ENCODE measurements at places on chromosomes 3 and 15.

GRCh38 chr3:194687638-194688199 is 2.0 kb downstream of the FAM43A start:
- ATAC-seq: peak; percentile 54

- no peak for ATAC-seq
Measured at GRCh38 chr15:27669641-27670040, 429.5 kb downstream of the OCA2 start.

GRCh38 chr3:36686516-36686915 is 77.8 kb downstream of the DCLK3 start:
- no peak for ATAC-seq

DNA sequence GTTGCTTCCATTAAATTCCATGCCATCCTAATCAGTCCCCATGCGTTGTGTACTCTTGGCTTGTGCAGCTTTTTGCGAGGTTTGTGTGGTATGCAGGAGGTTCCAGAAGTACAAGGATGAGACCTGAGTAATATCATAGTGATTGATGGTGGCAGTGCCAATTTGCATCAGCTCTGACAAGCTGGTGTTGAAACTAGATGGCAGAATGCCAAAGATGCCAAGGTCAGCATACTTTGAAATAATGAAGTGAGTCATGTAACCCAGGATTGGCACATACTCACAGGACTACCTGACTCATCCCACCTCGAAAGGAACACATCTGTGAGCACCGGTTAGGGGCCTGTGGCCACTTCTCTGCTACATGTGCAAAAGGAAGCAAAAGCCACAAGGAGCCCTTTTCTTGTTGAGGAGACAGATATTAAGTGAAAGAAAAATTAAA is 14.3 kb downstream of the KAT2B start:
- ATAC-seq: peak; percentile 84

- ATAC-seq: no peak
Measured at GRCh38 chr15:74616366-74616939, 817 bp downstream of the CLK3 start.

DNA sequence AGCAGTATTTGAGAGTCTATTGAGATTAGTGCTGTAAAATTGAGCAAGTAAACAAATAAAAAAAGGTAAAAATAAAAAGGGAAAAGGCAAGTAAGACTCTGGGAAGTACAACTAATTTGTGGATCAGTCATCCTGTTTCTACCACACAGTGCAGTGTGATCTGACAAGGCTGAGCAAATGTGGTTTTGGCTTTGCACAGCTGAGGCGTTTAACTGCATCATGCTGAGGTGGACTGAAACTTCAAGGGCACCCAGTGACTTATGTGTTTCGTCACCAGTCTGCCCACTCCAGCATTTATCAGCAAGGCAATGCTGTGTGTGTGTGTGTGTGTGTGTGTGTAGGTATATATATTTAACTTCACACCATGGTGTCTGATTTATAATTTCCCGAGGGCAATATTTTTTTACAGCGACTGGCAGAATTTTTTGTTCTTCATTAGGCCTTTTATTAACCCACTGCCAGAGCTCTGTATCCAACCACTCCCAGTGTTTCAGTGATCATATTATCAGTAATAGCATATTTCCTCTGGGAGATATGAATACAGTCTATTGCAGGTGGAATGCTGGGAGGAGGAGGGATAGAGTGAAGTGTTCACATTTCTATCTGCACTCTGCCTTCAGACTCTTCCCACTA is 131.5 kb upstream of the SATB1 start:
- ATAC-seq: peak; percentile 84

GRCh38 chr15:80844011-80844732 is 65.0 kb downstream of the CEMIP start:
- no peak for ATAC-seq

DNA sequence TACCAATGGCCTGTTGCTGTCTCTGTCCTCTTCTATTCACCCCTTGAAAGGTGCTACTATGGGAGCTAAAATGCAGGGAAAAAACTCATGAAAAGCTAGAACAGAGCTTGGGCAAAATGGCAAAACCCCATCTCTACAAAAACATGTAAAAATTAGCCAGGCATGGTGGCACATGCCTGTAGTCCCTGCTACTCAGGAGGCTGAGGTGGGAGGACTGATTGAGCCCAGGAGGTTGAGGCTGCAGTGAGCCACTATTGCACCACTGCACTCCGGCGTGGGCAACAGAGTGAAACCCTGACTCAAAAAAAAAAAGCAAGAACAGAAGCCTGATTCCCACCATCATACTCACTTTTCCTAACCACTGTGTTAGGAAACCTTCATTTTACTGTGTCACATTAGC is 1.9 kb downstream of the MAP4 start:
- peak; percentile 37 for ATAC-seq

DNA sequence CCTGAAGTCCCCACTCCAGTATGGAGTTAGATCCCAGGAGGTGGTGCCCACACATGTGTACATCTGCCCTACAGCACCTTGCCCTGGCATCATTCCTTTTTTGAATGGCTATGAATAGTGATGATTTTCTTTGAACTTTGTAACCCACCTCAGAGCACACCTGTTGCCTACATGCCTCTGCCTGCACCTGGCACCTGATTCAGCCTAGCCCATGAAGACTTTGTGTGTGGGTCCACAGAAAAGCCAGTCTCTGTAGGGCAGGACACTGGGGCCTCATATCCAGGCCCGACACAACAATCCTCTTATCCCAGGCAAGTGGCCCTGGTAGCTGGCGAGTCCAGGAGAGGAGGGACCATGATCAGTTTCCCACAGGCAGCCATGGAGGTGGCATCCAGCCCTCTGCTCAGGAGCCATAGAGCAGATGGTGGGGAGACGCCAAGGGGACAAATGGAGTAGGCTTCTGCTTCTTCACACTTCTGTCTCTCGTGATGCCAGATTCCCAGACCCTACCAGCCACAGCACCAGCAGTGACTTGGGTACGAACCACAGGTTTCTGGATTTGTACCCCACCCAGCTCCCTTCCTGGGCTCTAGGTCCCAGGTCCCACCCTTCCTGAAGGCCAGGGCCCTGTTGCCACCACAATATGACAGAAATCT is 230.7 kb downstream of the UACA start:
- ATAC-seq: no peak

DNA sequence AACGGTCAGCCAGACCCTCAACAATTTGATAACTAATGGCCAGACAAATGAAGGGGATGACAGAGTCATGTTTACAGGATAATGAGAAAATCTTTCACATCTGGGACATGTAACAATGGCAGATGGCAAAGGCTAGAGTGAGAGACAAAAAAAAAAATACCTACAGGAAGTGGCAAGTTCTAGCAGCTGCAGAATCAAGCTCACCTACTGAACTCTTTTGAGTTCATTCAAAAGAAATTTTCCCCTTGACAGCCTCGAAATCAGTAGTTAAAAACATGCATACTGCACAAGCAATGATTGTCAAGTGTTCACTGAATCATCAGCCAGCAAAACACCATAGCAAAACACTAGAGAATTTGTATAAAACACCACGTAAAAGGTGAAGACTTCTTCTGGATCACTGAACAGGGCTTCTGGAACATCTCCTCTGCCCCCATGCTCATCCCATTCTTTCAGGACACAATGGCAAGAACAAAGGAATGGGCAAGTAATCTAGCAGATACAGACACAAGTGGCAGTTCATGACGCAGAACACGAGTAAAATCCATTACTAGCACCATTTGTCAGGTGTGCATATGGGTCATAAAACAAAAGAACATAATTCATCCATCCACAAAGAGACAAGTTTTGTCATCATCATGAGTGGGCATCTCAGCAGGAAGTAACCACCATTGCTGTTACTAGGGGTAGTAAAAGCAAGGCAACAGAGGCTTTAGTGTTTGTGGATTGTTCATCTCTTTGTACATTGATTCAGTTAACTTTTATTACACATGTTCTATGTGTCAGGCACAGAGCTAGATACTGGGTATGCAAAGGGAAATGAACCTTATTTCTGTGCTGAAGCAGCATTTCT is 13.8 kb upstream of the KCNMB2 start:
- no peak for ATAC-seq

- ATAC-seq: no peak
Measured at GRCh38 chr3:1902416-1902815, 196.2 kb upstream of the CNTN4 start.

DNA sequence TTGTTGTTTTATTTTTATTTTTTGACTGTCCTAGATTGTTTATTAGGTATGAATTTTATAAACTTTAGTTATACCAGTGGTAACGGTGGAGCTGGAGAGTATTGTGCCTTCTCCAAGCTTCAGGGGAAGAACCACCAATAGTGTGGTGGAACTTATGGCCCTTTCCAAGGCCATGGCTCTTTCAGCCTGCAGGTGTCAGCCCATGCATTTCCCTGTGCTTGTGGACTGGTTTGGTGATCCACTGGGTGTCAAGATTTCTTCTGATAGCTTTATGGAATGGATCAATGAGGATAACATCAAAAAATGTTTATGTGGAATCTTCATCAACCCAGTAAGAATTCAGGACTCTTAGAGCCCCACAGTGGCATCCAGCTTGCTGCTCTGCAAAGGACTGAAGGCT is 19.2 kb upstream of the SCAMP5 start:
- ATAC-seq: no peak

- ATAC-seq: no peak
Measured at GRCh38 chr15:58537033-58537432, 105.2 kb downstream of the LIPC start.

- ATAC-seq: peak; percentile 80
Measured at GRCh38 chr3:50194128-50194902, 2.9 kb downstream of the GNAT1 start.

DNA sequence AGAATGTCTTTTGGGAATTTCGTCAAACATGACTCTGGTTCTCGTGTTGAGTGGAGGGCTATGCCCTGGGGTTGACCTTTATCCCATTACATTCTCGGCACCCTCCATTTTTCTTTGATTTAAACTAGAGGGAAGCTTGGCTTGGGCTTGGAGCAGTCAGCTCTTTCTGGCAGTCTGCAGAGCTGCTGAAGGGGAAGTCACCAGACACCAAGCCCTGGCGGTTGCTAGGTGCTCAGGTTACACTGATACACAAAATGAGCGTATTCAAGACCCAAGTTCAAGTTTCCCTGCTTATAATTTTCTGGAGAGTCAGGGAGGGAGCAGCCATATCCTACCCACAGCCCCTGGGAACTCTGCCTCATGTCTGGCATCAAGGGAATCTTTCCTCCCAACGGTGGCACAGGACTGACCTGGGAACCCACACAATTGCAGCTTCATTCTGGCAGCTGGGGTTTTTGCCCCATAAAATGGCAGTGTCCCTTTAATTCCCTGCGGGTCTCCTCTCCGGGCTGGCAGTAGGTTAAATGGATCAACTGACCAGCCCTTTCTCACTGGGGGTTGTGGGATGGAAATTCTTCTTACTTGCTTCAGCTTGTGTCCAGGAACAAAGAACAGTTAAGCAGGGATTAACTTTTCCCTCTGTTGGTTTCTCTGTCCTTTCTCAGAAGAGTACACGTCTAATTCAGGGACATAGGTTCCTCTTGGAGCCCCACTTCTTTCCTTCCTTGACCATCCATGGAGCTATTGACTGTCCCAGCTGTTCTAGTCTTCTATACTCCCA is 110.0 kb upstream of the DLG1 start:
- no peak for ATAC-seq

- ATAC-seq: no peak
Measured at GRCh38 chr3:143565951-143566350, 282.3 kb downstream of the SLC9A9 start.

DNA sequence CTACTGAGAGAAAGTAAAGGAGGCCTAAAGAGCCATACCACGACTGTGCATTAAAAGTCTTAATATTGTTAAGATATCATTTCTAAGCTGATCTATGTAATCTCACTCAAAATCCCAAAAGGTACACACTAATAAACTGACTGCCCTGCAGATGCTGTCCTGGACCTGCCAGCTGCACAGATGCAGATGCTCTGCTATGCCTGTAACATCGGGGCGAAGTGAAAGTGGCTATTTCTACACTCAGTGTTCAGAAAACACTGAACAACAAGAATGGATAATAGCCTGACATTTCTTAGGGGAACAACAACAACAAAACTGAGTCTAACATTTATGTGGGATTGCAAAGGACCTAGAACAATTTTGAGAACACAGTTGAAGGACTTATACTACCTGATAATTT is 31.9 kb downstream of the RAD18 start:
- ATAC-seq: no peak

- no peak for ATAC-seq
Measured at GRCh38 chr3:69999140-70000027, at the start of gene SAMMSON. SAMMSON (plus strand) TSS chr3:69999733.

- ATAC-seq: peak; percentile 40
Measured at GRCh38 chr3:151206201-151206600, 3.2 kb upstream of the GPR171 start.

DNA sequence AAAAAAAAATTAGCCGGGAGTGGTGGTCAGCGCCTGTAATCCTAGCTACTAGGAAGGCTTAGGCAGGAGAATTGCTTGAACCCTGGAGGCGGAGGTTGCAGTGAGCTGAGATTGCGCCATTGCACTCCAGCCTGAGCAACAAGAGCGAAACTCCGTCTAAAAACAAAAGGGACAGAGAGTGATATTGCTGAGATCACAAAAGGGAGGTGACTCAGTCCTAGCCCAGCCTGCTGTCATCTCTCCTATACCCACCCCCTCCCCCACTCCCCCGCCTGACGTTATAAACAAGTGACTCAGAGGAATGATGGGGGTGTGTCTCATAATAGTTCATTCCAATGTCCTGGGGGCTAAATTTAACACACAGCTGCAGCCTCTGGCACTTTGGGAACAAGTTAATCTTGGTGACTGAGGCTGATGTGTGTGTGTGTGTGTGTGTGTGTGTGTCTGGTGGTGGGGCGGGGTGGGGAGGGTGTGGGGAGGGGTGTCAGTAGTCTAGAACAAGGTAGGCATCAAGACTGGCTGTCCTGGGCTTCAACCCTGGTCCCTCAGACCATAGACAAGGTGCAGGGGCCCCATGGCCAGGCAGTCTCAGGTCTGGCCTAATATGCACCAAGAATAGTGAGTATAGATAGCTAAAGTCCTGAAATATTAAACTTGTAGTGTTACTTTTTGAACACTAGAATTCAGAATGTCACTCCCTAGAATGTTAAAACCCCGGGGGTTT is 1.3 kb upstream of the KLHL40 start:
- ATAC-seq: peak; percentile 90

GRCh38 chr3:63352008-63352279 is 73.8 kb downstream of the SYNPR start:
- ATAC-seq: no peak

DNA sequence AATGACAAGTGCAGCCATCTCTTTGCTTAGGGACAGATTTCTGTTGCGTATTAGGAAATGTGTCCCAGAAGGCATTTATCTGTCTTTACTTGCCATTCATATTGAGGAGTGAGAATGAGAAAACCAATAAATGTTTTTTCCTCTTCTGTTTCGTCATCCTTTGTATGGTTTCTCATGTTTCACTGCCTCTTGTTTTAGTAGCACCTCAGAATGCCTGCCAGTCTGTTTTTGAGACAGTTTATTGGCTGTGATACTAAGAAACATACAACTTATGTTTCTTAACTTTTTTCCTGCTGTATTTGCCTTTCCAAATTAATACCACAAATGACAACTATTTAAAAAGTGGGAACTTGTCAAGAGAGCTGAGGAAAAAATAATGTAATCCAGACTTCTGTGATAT is 390.2 kb upstream of the GOLIM4 start:
- ATAC-seq: no peak

GRCh38 chr3:7536921-7537320 is 676.0 kb downstream of the GRM7 start:
- no peak for ATAC-seq

- no peak for ATAC-seq
Measured at GRCh38 chr15:75112848-75113492, 88.7 kb upstream of the C15orf39 start.

- peak; percentile 15 for ATAC-seq
Measured at GRCh38 chr15:39919748-39920509, at the start of gene GPR176. GPR176 (minus strand) TSS chr15:39920266; CDS start chr15:39920026, 240 bp downstream.

GRCh38 chr3:42013691-42014457 is 52.0 kb upstream of the ULK4 start:
- ATAC-seq: peak; percentile 12

GRCh38 chr3:47732143-47732542 is 49.5 kb downstream of the SMARCC1 start:
- ATAC-seq: no peak

Measured in activated T-helper 17 cell treated with anti-CD3 and anti-CD28 coated beads, Interleukin-2, amount 50 U/mL, for 72 hours (primary cell).